Myocyte (in vitro differentiated cells): ENCODE measurements at places on chromosomes 16 and 17. TPM values are rescaled to one million over a fixed set of nuclear protein-coding genes. Genes with fewer than 3 reads are reported as not detected.

- DNase-seq, result no peak
Measured at GRCh38 chr17:79203016-79203415, 128.4 kb downstream of the ENGASE start.

- DNase-seq, result peak; percentile 63
Measured at GRCh38 chr16:89173174-89173921, 1.8 kb downstream of the CDH15 start.

DNA sequence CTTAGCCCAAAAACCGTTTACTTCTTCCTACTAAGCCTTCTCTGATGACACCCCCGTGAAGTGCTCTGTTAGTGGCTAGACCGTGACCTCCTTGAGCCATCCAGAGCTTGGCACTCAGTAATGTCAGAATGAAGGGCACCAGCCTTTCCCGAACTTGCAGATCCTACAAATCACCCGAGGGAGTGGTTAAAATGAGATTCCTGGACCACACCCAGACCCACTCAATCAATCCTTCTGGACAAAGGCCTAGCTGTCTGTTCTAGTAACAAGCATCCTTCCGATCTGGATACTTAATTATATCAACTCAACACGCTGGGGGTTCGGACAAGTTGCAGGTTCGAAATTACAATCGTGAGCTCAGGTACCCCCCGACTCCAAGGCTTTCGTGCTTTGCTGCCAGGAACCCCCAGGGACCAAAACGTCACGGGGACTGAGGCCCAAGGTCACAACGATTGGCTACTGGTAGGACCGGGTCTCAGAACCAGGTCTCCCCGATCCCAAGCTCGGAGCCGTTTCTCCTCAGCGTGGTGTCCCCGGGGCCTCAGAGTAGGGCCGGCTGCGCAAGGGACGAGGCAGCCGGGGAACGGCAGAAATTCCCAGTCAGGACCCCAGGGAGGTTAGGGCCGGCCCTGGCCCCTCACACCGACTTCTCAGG lies 527 bp downstream of the CIAPIN1 start:
- DNase-seq, result peak; percentile 65

DNA sequence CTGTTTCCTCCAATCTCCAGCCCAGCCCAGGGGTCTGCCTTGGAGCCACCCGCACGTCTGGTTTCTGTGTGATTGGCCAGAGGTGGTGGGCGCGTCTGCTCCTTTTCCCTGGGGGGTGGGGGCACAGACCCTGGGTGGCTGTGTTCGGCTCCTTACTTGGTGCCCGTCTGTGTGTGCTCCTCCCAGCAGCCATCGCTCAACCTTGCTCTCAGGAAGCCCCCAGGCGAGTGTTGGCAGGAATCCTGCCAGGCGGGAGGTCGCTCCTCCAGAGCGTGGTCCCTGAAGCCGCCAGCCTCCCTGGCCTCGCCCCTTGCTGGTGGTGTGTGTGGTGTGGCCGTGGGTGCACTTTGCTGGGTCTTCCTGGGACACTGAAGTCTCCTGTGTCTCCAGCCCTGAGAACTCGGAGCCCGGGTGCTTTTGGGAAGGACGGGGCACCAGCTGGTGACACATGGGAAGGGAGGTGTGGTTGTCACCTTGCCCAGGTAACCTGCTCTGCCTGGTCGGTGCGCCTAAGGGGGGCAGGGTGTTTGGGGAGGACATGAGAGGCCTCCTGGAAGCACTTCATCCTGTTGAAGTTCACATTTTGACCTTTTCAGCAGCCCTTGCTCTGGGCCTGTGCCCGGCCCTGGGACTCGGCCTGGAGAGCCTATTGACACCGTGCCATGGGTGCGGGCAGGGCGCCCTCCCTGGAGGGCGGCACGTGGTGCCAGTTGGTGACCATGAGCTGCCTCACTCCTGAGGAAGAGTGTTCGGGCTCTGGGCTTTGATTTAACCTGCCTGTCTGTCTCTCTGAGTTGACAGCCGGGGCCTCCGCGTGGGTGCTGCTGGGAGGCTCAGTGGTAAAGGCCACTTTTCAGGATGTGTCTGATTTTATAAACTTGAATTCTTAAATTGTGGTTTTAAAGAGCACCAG lies 49.0 kb upstream of the ZNF750 start:
- no peak for DNase-seq

GRCh38 chr17:49431743-49432142 lies 17.1 kb upstream of the PHB1 start:
- DNase-seq, result no peak

- no peak for DNase-seq
Measured at GRCh38 chr17:12536021-12536420, 129.7 kb upstream of the MYOCD start.

DNA sequence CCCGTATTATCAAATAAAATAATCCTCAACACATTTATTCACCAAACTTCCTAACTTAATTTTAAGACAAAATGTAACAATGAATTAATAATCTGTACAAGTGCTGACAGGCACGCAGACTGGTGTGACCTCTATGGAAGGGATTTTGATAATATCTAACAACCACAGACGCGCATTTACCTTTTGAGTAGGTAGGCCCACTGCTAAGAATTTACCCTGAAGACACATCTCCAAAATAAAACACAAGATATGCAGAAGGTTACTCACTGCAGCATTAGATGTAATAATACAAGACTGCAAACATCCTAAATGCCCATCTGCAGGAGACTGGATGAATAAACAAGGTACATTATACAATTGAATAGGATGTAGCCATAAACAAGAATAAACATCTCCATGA lies 22.7 kb upstream of the CMTM4 start:
- DNase-seq, result no peak

GRCh38 chr16:64654178-64654577 lies 467.7 kb downstream of the CDH11 start:
- peak; percentile 9 for DNase-seq

RRAD gene
- 26.3 and 60.5 TPM in 2 replicates for total RNA-seq

RHBDL1 gene
- total RNA-seq, result 1.5 and 1.6 TPM in 2 replicates

HCRT gene
- total RNA-seq, result not detected in 2 replicates

RPS15A gene
- 1,462 and 1,617 TPM in 2 replicates for total RNA-seq

SLC2A4 gene
- 20.0 and 28.3 TPM in 2 replicates for total RNA-seq

ZMYND15 gene
- total RNA-seq, result 0.05 TPM in 1 of 2 replicates, not detected in the other
